ENCODE measurements at places on chromosomes 16 and 17. TPM values are rescaled to one million over a fixed set of nuclear protein-coding genes. Genes with fewer than 3 reads are reported as not detected.

SMIM22 gene
- total RNA-seq = 9.0 TPM

RAB40B gene
- 4.9 TPM for total RNA-seq

TBKBP1 gene
- 6.3 TPM for total RNA-seq

C16orf89 gene
- total RNA-seq = not detected

Measured in bronchial epithelial cell (primary cell).